ENCODE measurements at places on chromosomes 13 and 19.

DNA sequence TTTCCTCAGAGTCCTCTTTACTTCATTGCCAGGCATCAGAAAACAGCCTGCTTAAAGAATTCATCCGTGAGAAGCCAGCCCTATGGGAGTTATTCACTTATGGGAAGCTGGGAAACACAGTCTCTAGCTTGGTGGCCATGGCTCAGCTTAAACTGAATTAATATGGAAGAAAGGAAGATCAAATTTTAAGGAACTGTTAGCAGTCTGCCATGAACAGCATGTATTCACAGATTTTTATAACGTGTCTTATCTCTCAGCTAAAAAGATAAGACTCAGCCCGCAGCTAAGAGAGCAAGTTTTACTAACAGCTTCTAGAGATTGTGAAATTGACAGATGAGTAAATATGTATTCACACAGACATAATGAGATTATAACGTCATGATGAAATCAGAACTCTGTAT, 253.7 kb upstream of the RXFP2 start:
- DNase-seq: no peak

- no peak for DNase-seq
Measured at GRCh38 chr13:41595298-41595697, 137.9 kb downstream of the RGCC start.

DNA sequence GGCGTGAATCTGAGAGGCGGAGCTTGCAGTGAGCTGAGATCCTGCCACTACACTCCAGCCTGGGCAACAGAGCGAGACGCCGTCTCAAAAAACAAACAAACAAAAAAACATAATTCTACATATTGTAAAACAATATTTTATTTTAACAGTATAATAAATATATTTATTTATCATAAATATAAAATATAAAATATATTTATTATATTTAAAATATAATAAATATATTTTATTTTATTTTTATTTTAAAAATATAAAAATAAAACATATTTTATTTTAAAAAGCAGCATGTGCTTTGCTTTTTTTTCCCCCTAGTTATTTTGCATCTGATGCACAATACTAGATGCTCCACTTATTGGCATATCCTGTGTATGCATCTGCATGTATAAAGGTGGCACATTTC, 1634.6 kb upstream of the PCDH20 start:
- DNase-seq: no peak

DNA sequence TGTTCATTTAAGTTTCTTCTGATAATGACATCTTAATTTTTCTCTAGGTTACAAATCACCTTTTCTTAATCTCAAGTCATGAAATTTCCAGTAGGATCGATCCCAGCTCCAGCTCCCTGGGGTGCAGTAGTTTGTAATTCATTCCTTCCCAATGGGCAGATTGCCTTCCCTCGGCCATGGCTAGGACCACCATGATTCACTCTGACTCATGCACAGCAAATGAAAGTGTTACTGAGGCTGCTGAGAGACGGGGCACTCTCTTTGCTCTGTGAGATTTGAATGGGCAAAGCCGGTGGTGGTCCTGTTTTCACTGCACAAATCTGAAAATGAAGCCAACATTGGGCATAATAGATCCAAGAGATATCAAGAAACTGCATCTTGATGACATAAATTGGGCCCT, 202.8 kb upstream of the IRS2 start:
- DNase-seq: no peak

DNA sequence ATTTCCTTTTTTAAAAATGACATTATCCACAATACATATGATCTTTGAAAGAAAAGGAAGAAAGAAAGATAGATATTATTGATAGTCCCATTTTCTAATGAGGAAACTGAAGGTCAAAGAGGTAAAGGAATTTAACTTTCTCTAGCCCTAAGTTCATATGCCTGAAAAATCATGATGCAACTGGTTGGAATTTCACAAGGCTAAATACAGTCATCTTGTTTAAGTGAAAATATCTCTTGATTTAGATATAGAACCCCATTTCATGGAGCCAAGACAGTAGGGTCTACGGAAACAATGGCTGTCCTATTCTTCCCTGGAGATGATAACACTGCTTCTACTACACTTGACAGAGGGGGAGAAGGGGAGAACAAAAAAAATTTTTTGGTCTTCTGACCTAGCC, 366.2 kb downstream of the DNAJC15 start:
- no peak for DNase-seq

GRCh38 chr19:39038098-39038497, 5.7 kb upstream of the FBXO27 start:
- no peak for DNase-seq

DNA sequence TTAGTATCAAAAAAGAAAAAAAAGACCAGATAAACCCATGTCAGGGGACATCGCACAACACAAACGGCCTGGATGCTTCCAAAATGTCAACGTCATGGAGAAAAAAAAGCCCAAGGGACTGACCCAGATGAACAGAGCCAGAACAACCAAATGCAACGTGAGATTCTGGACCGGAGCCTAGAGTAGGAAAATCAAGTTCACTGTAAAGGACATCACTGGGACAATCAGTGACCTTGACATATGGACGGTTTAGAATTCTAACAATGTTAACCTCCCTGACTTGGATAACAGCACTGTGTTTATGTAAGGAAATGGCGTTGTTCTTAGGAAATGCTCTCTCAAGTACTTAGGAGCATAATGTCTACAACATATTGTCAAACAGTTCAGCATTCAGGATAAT, 15.1 kb upstream of the EMP3 start:
- no peak for DNase-seq

DNA sequence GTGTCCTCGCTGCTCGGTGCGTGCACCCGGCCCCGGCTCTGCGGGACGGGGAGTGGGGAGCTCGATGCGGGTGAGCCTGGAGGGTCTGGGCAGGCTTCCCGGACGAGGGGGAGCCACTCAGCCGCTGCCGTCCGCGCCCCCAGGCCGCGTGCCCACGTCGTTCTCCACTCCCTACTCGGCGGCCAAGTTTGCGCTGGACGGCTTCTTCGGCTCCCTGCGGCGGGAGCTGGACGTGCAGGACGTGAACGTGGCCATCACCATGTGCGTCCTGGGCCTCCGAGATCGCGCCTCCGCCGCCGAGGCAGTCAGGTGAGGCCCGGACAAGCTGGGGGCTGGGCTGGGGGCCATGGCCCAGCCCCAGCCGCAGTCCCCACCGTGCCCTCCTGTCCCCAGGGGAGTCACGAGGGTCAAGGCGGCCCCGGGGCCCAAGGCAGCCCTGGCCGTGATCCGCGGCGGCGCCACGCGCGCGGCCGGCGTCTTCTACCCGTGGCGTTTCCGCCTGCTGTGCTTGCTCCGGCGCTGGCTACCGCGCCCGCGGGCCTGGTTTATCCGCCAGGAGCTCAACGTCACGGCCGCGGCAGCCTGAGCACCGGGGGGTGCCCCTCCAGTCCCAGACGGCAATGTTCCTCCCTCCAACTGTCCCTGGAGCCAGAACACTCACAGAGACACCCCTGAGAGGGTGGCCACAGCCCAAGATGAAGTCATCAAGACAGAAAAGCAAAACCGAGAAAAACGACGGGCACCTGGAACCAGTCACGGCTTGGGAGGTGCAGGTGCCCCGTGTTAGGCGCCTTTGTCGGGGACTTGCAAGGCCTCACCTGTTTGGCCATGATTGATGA, 2.5 kb upstream of the RPL36 start:
- no peak for DNase-seq

GRCh38 chr19:4432918-4433506, 24.6 kb downstream of the UBXN6 start:
- DNase-seq: no peak

- DNase-seq: no peak
Measured at GRCh38 chr19:42311657-42312056, 1.5 kb upstream of the TMEM145 start.

- no peak for DNase-seq
Measured at GRCh38 chr13:90070362-90070761, 1277.1 kb upstream of the MIR17HG start.

- DNase-seq: no peak
Measured at GRCh38 chr19:30888937-30889336, 460.3 kb downstream of the TSHZ3 start.

- DNase-seq: no peak
Measured at GRCh38 chr19:2112516-2113320, 16.0 kb downstream of the IZUMO4 start.

DNA sequence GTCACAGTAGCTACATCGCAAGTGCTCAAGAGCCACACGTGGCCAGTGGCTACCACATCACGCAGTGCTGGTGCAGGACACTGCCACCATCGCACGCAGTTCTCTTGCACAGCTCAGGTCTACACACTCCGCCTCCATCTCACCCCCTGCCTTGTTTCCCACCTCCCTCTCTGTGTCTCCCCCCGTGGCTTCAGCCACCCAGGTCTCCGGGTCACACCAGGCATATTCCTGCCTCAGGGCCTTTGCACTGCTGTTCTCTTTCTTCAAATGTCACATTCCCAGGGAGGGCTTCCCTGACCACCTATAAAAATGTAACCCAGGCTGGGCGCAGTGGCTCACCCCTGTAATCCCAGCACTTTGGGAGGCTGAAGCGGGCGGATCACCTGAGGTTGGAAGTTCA, 10.6 kb downstream of the CCDC8 start:
- DNase-seq: no peak

GRCh38 chr13:25738342-25739196, 313.2 kb downstream of the SHISA2 start:
- DNase-seq: no peak

DNA sequence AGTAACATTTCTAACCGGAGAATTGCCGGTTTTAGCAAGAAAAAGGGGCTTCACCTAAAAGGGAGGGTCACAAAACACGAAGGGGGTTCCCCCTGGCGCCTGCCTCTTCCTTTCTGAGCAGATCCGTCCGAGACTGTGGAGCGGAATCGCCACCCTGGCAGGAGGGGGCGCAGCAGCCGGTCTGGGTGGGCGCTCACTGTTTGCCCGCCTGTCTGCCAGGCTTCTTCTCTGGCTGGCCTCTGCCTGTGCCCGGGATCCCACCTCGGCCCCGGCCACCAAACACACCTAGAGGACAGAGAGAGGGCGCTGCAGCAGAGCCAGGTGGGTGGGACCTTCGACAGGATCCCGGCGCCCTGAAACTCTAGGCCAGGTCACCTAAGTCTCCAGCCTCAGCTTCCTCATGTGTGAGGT, 15.6 kb downstream of the LSM4 start:
- DNase-seq: no peak

DNA sequence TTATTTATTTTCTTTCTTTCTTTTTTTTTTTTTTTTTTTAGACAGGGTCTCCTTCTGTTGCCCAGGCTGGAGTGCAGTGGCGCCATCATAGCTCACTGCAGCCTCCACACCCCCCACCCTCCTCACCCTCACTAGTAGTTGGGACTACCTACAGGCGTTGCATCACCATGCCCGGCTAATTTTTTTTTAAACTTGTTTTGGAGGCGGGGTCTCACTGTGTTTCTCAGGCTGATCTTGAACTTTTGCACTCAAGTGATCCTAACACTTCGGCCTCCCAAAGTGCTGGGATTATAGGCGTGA, 33.6 kb downstream of the GJA3 start:
- no peak for DNase-seq

DNA sequence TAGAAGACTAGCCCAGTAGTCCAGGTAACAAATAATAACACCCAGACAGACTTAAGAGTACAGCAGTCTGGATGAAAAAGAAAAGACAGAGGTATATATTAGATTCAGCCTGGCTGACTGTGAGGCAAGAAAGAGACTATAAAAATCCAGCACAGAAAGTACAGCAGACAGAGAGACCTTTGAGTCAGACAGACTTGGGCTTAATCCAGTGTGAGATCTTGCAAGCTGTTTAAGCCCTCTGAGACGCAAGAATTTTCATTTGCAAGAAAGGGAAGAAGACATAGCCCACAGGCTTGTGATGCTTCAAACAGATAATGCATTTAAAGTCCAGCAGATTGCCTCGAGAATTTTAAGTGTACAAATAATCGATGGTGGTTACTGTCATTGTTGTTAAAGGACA, 471.4 kb downstream of the LIG4 start:
- no peak for DNase-seq

DNA sequence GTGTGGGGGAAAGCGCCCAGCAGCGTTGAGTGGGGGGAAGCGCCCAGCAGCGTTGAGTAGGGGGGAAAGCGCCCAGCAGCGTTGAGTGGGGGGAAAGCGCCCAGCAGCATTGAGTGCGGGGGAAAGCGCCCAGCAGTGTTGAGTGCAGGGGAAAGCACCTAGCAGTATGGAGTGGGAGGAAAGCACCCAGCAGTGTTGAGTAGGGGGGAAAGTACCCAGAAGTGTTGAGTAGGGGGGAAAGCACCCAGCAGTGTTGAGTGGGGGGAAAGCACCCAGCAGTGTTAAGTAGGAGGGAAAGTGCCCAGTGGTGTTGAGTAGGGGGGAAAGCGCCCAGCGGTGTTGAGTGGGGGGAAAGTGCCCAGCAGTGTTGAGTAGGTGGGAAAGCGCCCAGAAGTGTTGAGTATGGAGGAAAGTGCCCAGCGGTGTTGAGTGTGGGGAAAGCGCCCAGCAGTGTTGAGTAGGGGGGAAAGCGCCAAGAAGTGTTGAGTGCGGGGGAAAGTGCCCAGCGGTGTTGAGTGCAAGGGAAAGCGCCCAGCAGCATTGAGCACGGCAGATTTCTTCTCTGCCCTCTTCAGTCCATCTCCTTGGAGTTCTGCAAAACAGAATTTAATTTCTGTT, 138.4 kb downstream of the ATP11A start:
- DNase-seq: no peak

- no peak for DNase-seq
Measured at GRCh38 chr13:93318534-93319254, 92.1 kb downstream of the GPC6 start.

DNA sequence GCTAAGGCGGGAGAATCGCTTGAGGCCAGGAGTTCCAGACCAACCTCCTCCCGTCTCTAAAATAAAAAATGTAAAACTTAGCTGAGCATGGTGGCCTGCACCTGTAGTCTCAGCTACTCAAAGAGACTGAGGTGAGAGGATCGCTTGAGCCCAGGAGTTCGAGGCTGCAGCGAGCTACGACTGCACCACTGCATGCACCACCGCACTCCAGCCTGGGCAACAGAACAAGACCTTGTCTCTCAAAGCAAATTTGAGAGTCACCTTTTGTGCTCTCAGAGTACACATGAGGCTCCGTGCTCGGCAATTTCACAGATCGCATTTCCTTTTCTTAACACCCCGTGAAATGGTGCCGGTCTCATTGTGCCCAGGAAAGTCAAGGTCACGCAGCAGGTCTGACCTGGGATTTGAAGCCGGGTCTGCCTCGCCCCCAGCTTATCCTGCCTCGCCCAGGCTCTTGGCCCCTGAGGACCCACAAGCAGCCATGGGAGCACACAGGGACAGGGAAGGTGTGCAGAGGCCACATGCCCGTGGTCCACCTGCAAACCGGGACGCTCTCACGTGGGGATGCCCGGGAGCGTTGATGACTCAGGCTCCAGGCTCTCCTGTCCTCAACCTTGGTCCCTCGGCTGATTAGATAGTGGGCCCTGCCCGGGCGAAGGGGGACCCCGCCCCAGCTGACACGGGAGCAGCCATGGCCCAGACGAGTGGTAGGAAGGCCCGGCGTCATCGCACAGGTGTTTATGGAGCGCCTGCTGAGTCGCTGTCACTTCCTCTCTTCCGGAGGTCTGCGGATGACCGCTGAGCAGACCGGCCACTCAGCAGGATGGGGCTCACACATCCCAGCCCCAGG, 1.1 kb upstream of the SMIM24 start:
- no peak for DNase-seq
